Activated T-cell treated with anti-CD3 and anti-CD28 coated beads, Interleukin-2, amount 50 U/mL, for 72 hours (primary cell): ENCODE measurements at places on chromosomes 5 and 9.

DNA sequence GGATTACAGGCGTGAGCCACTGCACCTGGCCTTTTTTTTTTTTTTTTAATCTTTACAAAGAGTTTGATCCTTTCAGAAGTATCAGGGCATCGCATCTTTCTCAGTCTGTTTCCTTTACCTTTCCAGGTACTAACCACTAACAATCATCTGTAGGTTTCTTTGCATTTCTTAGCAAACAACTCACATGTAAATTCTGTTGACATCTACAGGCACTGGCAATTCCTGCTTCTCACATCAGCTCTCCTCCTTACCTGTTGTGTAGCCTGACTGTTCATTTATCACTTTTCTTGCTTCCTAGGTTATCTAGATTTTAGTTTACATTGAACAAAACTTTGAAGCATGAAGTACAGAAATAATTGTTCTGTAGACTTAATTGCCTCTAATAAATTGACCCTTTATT is 27.5 kb upstream of the VPS13A start:
- no peak for DNase-seq

GRCh38 chr9:14542071-14542470 is 151.2 kb downstream of the ZDHHC21 start:
- DNase-seq: no peak

DNA sequence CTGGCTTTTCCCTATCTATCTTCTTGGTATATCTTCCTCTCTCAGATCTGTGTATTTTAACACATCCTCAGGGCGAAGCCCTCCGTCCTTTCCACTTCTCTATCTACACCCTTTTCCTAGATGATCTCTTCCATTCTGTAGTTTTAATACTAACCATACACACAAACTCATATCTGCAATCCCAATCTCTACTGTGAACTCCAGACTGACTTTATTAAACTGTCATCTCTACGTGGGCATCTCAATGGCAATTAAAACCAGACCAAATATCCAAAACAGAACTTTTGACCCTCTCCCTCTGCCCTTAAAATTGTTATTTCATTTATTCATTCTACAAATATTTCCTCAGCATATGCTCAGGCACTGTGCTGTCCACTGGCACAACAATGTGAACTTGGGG is 7.1 kb downstream of the FNIP1 start:
- no peak for DNase-seq

- DNase-seq: peak; percentile 35
Measured at GRCh38 chr5:94793113-94793815, 174.8 kb downstream of the SLF1 start.

DNA sequence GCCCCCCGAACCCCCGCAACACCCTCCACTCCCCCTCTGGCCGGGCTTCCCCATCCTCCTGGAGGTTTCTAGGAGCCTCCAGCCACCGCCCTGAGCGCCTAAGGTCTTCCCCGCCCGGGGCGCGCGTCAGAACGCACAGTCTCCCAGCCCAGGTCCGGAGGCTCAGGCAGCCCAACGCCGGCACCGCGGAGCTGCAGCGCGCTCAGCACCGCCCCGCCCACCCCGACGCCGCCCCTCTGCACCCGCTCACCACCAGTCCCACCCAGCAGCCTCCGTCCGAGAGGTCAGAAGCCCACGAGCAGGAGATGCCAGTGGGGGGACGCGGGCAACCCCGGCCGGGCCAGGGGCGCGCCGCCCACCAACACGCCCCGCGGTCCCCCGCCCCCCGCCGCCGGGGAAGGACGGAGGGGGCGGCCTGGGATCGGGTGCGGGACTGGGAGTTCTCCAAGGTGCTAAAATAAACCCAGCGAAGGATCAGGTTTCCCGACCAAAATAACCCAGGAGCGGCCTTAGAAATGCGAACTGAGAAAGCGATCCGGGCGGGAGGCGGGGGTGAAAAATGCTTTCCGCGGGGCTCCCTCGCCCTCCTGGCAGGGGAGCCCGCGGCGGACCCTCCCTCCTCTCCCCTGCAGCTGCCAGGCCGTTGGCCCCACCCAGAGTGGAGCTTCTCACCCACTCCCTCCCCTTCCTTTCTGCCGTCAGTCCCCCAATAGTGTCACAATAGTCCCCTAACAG is 6.5 kb upstream of the FAM78A start:
- no peak for DNase-seq

- no peak for DNase-seq
Measured at GRCh38 chr5:25763781-25764180, 1119.0 kb upstream of the CDH10 start.

DNA sequence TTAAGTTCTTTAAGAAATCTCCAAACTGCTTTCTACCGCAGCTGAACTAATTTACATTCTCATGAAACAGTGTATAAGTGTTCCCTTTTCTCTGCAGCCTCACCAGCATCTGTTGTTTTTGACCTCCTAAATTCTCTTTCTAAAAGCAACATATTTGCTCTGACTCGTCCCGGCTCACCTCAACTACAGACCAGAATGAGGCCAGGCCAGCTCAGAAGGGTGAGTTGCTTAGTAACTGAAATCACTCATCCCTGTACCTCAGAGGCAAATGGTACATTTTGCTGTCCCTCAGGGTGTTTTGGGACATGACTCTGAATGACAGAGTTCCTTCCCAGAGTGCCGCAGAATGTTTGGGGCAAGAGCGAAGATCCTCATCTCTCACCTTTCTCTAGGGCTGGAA is 127.5 kb downstream of the FRMD3 start:
- DNase-seq: no peak

DNA sequence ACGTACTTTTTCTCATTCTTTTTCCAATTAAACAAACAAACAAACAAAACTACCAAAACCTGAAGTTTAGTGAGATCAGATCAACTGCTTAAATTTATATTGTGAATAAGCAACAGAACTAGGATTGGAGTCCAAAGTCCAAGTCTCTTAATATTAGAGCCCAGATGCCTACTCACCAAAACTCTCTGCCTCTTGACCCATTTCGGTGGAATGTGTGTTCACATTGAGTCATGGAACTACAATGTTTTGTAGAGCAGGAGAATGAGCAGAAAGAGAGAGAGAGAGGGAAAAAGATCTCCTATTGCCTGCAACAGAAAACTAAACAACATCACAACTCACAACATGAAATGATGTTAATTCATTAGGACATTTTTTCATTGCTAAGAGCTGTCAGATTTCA is 751.1 kb downstream of the TLR4 start:
- no peak for DNase-seq

DNA sequence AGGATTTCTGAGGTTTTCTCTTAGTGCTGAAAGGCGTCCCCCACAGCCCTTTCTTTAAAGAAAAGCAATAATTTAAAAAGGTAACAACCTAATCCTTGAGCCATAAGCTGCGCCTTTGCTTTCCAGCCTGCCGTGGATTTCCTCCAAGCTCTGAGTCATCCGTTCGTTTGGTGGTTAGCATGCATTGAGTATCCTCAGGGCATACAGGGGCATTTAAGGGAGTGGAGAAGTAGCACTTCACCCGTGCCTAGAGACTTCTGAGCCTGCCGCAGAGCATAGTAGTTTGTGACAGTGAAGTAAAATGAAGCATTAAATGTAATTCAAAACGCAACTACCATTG is 892 bp upstream of the TNC start:
- DNase-seq: no peak

GRCh38 chr9:79565245-79565644 is 6.5 kb upstream of the TLE4 start:
- peak; percentile 38 for DNase-seq

- DNase-seq: no peak
Measured at GRCh38 chr5:180779985-180780610, 22.5 kb downstream of the MGAT1 start.

GRCh38 chr9:124884376-124884775 is 22.4 kb downstream of the ARPC5L start:
- no peak for DNase-seq

- peak; percentile 59 for DNase-seq
Measured at GRCh38 chr9:75185585-75186170, 97.4 kb downstream of the OSTF1 start.

DNA sequence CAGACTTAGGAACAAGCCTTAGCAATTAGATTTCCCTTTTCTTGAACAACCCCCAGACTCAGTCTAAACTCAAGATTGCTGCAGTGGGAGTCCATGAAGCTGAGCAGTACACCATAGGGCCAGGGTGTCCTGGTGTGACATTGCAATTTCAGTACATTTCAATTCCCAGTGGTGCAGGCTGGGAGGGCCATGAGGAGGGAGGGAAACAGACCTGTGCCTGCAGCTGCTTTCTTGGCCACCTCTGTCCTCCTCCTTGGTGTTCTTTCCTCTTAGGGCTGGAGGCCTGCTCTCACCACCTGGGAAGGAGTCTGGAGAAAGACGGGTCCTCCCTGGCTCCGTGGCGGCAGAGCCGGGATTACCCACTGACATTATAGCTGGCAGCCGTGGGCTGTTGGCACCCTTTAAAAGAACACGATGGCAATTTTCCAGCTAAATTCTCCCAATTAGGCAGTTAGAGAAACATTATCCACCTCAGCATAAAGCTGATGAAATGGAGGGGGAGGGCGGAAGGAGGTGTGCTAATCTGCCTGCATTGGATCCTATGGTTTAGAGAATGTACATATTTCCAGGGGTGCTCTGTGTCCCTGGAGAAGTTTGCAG is 186.4 kb downstream of the SLIT3 start:
- DNase-seq: no peak

GRCh38 chr5:115599924-115600323 is 2.4 kb downstream of the TICAM2 start:
- no peak for DNase-seq

- peak; percentile 72 for DNase-seq
Measured at GRCh38 chr9:14693251-14693861, at the start of gene ZDHHC21. Gene ZDHHC21, minus strand, starts transcription at chr9:14693432. Its CDS starts 19,092 bp downstream, at chr9:14674340.

- DNase-seq: no peak
Measured at GRCh38 chr5:177526791-177527190, 10.0 kb upstream of the DDX41 start.

DNA sequence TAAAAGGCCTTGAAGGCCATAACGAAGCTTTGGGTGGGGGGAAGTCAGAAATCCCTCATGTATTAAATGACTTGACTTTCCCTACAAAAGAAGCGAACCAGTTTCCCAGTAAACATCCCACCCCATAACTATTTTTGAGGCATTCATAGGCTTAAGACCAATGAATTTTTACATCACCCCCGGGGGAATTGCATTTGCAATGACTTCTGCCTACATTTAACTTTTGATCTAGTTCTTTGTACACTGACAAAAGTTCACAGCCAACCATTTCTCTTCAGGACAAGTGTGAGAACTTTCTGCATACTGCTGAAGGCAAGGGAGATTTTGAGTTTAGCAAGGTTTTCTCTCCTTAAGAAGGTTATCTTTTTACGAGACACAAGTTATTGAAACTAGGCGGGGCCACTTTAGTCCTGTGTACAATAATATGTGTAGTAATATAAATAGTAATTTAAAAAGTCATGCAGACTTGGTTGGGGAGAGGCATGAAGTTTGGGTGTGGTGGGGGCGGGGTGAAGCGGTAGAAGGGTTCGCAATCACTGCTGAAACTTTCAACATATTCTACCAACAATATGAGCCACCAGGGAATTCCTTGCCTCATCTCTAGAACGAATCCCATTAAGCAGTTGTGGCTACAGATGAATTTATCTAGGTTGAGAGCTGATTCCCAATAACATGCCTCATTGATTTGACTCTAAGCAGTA is 2.5 kb downstream of the TJP2 start:
- peak; percentile 10 for DNase-seq

GRCh38 chr5:66849803-66850202 is 253.6 kb downstream of the MAST4 start:
- no peak for DNase-seq

DNA sequence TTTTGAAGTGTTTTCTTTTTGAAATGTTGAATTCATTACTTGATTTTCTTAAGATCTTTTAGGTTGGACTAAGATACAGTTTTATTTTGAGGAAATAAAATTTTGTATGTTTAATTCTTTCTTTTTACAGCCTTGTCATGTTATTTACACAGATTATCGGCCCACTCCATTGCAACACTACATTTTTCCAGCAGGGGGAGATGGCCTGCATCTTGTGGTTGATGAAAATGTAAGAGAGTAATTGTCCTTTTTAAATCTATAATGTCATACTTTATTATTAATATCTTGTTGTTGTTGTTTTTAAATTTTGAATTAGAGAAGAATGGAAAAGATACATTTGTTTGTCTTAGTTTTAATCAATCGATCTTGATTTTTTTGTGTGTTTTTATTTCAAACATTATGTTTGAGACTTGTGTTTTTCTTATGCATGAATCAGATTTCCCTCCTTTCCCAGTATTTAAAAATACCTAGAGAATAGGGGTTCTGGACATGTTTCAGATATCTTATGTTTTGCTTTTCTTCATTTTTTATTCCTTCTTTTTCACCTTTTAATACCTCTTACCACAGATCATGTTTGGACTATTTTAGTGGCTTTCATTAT is 36.7 kb downstream of the MTREX start:
- DNase-seq: peak; percentile 55

- no peak for DNase-seq
Measured at GRCh38 chr5:9622971-9623421, 7.2 kb downstream of the TAS2R1 start.

DNA sequence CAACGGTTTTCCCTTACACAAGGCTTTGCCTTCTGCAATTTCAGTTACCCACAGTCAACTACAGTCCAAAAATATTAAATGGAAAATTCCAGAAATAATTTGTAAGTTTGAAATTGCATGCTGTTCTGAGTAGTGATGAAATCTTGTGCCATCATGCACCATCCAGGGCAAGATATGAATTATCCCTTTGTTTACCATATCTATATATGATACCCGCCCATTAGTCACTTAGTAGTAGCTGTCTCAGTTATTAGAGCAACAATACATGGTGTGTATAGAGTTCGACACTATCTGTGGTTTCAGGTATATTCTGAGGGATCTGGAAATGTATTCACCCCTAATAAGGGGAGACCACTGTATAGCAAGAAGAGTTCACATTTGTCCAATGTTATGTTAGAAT is 29.4 kb downstream of the ERBIN start:
- no peak for DNase-seq

- no peak for DNase-seq
Measured at GRCh38 chr9:4324513-4324912, 24.6 kb upstream of the GLIS3 start.
